ENCODE measurements at places on chromosomes 4 and X.

- DNase-seq, result no peak
These were observed 8.2 kb upstream of the TLR10 start for GRCh38 chr4:38791010-38791409.

GRCh38 chr4:28221536-28221935 lies 1360.9 kb downstream of the STIM2 start:
- no peak for DNase-seq

DNA sequence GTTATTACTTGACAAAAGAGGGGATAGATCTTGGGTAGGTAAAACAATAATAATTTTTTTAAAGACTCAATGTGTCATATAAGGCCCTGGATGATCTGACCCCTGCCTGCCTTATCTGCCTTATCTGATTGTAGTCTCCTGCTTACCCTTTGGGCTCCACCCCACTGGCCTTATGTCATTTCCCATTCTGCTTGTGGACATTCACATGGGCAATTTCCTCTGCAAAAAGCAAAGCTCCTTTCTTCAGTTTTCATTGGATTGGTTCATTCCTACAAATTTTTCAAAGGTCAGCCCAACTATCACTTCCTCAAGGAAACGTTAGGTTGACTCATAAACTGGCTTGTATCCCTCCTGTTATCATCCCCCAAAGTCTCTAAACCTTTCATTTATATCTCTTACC lies 15.7 kb upstream of the TET2 start:
- no peak for DNase-seq

GRCh38 chr4:7668271-7668670 lies 233.5 kb upstream of the PSAPL1 start:
- DNase-seq, result no peak

GRCh38 chrX:105552395-105552794 lies 269.9 kb upstream of the NRK start:
- no peak for DNase-seq

DNA sequence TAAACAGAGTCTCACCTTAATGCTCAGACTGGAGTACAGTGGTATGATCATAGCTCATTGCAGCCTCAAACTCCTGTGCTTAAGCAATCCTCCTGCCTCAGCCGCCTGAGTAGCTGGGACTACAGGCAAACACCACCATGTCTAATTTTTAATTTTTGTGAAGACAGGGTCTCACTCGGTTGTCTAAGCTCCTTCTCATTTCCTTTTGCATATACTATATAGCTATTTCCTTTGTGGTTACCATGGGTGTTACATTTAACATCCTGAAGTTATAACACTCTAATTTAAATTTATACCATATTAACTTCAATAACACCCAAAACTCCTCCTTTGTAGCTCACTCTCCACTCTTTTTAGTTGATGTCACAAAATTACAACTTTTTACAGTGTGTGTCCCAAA lies 114.3 kb downstream of the DCK start:
- DNase-seq, result no peak

- no peak for DNase-seq
These were observed 86.7 kb downstream of the JAKMIP1 start for GRCh38 chr4:6113641-6114040.

GRCh38 chr4:148265627-148266026 lies 176.6 kb downstream of the NR3C2 start:
- no peak for DNase-seq

DNA sequence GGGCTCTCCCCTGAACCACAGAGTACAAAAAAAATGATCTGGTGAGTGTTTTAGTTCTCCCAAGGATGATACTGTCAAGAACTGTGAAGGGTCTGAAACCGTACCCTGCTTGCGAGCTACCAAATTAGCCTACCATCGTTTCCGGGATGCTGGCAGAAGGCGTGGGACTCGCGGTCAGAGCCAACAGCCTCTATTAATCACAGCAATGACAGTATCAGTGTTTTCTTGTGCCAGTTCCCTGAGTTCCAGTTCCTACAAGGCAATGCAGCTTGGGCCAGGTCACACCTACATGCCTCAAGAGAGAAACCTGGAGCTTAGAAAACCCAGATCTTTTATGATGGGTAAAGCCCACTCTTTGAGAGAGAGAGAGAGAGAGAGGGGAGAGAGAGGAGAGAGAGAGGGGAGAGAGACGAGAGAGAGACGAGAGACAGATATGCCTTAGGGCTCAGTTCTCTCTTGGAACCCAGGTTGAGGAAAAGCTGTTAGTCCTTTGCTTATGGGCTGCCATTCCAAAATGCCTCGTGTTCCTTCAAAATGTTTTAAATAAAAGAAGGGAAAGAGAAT lies 327.8 kb downstream of the ARHGAP10 start:
- DNase-seq, result no peak

GRCh38 chr4:57051095-57051494 lies 59.1 kb downstream of the IGFBP7 start:
- DNase-seq, result no peak
